ENCODE measurements at places on chromosomes 6 and 20.
A peak's percentile ranks its signal among the peaks of the same experiment; 100 is the strongest.

DNA sequence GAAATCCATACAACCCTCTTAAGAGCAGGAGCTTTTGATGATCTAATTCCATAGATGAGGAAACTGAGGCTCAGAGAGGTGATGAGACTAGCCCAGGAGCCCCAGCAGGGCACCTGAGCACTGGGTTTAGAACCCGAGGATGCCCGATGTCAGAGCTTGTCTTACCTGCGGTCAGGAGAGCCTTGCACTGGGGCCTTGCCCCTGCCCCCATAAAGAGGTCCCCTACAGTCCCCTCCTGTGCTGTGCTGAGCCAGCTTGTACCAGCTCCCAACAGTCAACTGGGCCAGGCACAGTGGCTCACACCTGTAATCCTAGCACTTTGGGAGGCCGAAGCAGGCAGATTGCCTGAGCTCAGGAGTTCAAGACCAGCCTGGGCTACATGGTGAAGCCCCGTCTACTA, 58.6 kb downstream of the RIPOR3 start:
- no peak for DNase-seq

DNA sequence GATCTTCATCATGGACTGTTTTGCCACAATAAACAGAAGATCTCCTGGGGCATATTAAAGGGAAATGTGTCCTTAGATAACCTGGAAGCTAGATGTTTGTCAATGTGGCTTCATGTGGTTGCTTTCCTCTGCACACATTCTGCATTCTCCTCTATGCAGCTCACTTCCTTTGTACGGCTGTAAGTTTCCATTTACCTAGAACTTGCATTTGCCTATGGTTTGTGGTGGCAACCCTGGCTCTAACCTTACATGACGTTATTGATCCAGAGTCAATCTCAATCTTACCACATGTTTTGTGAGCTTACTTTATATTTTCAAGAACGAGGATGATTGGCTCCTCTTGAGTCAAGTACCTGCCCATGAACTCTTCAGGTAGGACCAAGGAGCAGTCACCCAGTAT, 863.1 kb downstream of the MAFB start:
- DNase-seq: no peak

GRCh38 chr6:165574220-165575157, 88.6 kb downstream of the PDE10A start:
- DNase-seq: no peak

DNA sequence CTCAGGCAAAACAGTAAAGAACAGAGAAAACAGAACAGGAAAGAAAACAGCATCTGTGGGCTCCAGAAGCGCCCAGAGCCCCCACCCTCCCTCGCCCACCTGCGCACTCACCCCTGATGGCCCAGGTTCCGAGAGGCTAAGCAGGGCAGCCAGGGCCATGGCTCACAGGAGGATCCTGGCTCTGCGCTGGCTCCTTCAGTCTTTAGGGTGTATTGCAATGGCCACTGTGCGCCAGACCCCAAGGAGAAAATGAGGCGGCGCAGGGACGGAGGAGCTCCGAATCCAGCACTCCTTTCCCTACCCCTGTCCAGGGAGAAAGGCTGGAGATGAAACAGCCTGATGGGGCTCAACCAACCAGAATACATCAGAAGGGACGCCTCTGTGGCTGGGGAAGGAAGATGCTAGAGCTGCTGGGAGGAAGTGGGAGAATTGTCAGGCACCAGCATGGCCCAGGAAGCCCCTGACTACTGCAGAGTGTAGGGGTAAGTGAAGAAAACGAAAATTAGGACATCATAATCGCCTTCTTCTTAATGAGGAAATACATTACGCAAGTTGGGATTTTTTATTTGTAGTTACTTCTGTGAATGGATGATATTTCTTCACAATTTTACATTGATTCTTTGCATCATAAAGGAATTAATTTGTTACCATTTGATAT, 49.0 kb downstream of the COL11A2 start:
- no peak for DNase-seq

DNA sequence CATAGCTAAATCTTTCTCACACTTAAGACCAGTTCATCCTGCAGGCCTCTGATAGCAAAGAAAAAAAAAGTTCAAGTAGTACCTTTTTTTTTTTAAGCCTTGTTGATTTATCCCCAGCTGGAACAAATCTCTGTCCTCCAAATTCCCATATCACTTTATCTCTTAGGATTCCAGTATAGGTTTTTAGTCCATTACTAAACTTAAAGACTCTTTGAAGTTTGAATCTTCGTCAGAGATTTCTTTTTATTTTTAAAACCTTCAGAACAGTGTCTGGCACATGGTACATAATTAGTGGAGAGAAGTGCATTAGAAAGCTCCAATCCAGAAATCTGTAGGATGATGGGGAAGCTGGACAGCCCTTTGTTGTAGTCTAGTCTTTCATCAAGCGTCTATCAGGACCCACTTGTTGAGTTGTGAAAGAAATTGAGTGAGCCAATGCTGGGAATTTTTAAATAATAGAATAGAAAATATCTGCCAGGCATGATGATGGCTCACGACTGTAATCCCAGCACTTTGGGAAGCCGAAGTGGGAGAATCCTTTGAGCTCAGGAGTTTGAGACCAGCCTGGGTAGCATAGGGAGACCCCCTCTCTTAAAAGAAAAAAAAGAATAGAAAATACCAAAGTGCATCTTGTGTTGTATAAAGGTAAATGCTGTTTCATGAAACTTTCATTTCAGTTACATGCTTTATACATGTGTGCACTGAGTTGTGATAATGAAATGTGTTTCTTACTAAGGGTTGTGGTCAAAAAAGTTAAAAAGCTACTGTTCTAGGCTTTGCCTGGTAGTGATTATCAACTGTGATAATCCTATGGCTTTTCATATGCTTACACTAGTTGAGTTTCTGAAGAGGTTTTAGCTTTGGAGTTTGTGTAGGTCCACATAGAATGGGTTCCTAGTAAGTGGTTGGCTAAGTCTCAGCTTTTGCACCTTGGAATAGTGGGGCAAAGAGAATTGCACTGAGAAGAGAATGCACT, 3.2 kb downstream of the NFYA start:
- DNase-seq: no peak

- DNase-seq: peak; percentile 54
Observed at GRCh38 chr20:57389695-57390603, 1.2 kb upstream of the RBM38 start.

DNA sequence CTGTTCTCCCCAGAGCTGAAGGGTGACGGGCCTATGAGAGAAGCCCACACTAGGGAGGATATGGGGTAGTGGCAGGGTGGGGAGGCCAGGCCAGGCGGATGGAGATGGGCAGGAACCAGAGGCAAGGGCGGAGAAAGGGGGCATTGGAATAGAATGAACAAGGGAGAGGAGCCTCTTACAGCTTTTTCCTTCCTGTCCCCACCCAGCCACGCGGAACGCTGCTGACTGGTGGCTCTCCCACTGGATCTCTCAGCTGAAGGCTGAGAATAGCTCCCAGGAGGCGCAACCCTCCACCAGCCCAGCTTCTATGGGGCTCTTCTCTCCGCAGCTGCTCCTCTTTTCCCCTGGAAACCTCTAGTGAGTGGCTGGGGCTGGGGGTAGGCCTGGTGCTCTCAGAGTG, 10.8 kb downstream of the DLK2 start:
- no peak for DNase-seq

GRCh38 chr6:34090529-34090928, 55.4 kb downstream of the GRM4 start:
- no peak for DNase-seq

GRCh38 chr6:164109770-164110140, 695.2 kb downstream of the QKI start:
- DNase-seq: no peak

- no peak for DNase-seq
Observed at GRCh38 chr6:148932731-148933130, 185.9 kb downstream of the UST start.

- peak; percentile 77 for DNase-seq
Observed at GRCh38 chr20:48750941-48751635, 76.7 kb downstream of the PREX1 start.

GRCh38 chr6:157845493-157846259, 22.6 kb downstream of the SNX9 start:
- DNase-seq: no peak

- no peak for DNase-seq
Observed at GRCh38 chr6:169172456-169172855, 81.2 kb downstream of the THBS2 start.

DNA sequence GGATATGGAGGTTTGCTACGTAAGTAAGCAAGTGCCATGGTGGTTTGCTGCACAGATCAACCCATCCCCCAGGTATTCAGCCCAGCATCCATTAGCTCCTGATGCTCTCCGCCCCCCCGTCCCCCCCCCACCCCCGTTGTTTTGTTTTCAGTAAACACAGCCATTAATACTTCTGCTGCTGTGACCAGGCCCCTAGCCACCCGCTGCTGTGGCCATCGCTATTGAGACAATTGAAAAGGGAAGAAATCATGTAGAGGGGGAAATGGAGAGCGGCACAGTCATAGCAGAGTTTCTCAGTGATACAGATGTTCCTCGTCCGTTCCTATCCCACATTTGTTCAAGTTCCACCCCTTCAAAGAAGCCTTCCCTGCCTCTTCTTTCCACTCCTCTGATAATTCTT, 24.9 kb downstream of the SLC35D3 start:
- DNase-seq: peak; percentile 47

DNA sequence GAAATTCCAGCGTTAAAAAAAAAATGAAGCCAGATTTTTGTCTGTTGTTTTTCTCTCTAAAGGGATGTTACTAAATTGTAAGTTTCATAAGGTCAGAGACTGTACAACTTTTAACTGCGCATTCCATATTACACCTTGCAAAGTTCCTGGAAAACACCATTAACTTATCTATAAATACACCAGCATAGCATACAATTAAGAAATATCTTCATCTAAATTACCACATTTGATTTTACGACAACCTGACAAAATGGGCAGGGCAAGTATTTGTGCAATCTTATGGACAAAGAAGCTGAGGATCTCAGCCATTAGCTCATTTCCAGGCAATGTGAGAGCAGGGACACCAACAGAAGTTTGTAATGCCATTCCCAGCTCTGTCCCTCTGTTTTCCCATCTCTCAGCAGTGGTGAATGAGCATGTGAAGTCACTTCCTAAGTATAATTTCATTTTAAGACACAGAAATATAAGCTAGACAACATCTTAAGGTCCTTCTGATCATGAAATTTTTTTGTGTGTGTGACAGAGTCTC, 12.9 kb upstream of the GCM1 start:
- DNase-seq: no peak

DNA sequence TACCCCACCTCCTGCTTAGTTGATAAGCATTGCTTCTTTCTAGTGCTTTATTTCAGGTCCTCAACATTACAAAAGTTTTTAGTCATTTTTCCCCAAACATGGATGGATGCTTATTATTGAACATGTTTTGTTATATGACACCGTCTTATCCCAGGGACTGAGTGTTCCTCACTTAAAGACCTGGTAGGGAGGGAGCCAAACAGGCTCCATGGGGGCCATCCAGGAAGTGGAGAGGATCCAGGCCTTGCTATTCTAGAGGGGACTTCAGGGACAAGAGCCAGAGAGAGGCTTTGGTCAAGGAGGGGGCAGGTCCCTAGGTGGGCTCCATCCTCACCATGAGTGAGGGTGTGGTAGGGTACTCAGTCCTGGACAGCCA, 7.4 kb downstream of the SLC32A1 start:
- DNase-seq: no peak

GRCh38 chr6:156508923-156509322, 268.3 kb upstream of the ARID1B start:
- DNase-seq: no peak

- DNase-seq: no peak
Observed at GRCh38 chr6:56746767-56747504, 104.2 kb upstream of the DST start.

- DNase-seq: no peak
Observed at GRCh38 chr6:142279350-142280180, 22.2 kb upstream of the ADGRG6 start.

GRCh38 chr6:28442586-28442985, 705 bp downstream of the ZSCAN23 start:
- no peak for DNase-seq

DNA sequence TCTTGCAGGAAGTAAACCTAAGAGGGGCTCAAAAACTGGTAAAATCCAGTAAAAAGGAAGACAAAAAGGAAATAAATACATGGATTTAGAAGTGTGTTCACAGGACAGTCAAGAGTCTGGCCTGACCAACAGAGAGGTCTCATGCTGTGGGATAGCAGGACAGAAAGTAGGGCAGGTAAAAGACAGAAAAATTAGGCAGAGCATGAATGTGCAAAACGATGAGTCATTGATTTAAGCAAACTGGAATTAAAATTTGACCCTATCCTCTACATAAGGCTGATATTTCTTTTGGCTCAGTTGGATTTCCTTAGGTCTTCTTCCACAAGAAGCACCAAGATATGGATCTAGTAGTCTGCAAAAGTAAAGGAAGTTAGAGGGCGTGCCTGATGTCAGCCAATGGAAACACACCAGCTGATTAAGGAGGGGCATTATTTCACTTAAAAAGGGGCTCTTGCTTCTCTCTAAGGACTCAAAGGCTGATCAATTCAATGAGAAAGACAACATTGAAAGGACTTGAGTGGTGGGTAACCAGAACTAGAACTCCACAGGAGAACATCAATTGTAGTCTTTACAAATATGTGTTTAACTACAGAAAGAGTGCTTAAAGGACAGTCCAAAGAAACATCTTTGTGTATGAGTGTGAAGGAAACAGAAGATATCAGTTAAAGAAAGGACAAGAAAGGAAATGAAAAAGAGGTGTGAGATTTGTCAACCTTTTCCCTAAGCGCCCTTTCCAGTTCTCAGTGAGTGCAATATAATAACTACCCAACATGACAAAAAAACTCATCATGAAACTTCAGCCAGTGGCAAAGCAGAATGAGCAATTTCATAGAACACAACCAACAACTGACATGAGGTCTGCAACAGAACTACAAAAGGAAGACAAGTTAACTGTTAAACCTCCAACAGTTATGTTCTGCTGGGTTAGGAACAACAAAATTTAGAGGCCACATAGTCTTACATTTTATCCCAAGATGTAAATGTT, 19.4 kb upstream of the MYB start:
- no peak for DNase-seq

- DNase-seq: no peak
Observed at GRCh38 chr6:138856654-138857053, 60.8 kb downstream of the ECT2L start.

GRCh38 chr6:31586599-31587281, 663 bp downstream of the LST1 start:
- DNase-seq: no peak

DNA sequence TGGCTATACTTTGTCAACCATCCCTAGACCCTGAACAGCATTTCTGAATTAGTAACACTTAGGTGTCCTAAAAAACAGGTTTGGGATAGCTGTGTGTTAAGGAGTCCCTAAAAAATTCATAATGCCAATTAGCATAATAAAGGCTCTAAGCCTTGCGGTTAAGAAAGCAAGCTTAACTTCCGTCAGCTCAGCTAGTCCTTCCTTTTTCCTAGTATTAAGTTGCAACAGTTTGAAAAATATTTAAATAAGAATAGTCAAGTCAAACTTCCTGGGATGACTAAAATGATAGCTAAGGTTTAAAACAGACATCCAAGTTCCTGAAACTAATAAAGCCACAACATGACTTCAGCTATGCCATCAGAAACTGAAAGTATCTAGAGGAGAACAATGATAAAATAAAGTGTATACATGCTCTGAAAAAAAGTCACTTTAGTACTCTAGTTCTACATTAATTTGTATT, 3.5 kb downstream of the AKIRIN2 start:
- no peak for DNase-seq

GRCh38 chr20:36179170-36179945, 24.8 kb downstream of the EPB41L1 start:
- peak; percentile 80 for DNase-seq
